ENCODE measurements at places on chromosomes 16 and 17.

DNA sequence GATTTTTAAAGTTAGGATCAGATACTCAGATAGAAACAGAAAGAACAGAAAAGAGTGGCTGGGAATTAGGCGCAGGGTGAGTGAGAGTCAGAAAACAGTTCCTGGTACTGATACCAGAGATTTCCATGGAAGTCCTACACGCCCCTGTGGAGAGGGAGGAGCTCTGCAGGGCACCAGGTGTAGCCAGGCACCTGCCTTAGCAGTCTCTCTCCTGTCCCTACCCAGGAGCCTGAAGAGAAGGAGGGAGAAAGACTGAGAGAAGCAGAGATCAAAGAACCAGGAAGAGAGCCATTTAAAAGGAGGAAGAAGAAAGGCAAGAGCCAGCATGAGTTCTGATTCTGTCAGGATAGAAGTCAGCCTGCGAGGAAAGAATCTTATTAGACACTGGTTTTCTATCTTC lies 65.0 kb downstream of the CBLN1 start:
- DNase-seq: no peak

DNA sequence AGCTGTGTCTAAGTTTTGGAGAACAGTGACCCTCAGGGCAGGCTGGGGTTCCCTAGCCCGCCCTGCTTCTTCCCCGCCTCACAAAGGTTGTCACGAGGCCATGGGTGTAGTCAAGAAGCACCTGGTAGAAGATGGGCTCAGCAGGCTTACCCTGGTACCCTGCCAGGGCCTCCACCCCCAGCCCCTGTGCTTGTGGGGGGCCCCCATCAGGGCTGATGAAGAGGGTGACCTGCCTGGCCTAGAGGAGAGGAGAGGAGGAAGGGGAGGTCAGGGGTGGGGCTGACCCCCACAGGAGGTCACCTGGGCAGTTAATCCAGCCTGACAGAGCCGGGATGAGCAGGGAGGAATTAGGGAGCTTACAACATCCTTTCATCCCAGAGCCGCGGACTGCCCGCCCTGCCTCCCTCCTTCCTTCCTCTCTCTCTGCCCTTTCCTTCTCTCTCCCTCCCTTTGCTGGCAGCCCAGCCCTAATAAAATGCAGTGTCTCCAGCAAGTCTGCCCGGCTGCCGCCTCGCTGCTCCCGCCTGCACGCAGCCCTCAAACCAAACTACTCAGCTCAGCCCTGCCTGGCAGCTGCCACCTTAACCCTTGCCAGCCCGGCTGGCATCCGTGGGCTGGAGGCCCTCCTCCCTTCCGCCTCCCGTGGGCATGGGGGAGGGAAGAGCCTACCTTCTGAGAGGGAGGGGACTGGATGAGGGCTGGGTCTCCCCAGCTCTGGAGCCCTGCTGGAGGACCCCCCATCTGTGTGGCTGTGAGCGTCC lies 7.2 kb downstream of the DLX3 start:
- no peak for DNase-seq

DNA sequence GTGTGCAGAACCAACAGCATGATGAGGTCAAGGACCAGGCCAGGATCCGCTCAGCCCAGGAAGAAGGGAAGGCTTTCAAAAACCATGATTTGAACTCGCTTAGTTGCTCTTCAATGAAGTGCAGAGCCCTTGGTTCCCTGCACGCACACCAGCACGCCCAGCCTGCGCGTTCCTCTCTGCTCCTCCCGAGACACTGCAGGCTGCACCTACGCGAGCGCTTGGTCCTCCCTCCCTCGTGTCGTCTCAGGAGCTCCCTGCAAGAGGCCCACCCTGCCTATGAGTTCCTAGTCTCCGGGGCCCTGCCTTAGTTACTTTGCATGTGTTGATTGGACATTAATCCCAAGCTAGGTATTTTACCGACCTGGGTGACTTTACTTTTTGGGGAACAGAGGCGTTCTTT lies 132.9 kb upstream of the TNRC6C start:
- no peak for DNase-seq

- no peak for DNase-seq
These were observed 12.3 kb downstream of the ALOXE3 start for GRCh38 chr17:8105957-8106398.

DNA sequence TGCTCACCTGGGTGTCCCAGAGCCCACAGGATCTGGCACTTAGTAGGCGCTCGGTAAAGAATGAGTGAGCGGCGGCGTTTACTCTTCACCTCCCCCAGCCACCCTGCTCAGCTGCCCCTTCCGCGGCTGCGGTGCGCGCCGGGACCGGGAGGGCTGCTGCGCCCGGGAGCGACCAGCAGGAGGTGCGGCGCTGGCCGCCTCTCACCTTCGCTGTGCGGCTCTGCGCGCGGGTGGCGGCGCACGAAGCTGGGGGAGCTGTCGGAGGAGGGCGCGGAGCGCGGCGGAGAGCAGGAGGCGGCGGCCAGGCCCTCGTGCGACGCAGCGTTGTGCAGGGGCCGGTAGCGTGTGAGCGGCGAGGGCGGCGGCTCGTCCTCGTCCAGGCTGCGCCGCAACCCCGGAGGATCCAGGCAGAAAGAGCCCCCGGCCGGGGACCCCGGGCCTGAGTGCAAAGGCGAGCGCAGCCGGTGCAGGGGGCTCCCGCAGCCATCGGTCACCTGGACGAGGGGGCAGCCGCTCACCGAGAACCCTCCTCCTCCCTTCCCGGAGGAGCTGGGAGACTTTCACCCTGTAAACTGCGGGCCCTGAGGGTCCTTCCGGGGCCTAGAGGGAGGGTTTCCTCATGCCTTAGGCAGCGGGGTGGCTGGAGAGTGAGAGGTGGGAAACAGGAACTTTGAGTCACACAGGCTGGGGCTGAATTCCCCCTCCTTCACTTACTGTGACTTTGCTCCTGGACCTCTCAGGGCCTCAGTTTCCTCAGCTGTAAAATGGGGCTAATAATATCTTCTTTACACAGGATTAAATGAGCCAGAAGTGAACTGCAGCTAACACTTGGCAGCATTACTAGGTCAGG lies 12.5 kb downstream of the SAMD14 start:
- peak; percentile 73 for DNase-seq

- no peak for DNase-seq
These were observed 77.3 kb downstream of the WNT3 start for GRCh38 chr17:46741122-46741730.

- no peak for DNase-seq
These were observed 4.3 kb downstream of the PER1 start for GRCh38 chr17:8147805-8148404.

- no peak for DNase-seq
These were observed 23.6 kb downstream of the ZNF469 start for GRCh38 chr16:88406096-88407041.

DNA sequence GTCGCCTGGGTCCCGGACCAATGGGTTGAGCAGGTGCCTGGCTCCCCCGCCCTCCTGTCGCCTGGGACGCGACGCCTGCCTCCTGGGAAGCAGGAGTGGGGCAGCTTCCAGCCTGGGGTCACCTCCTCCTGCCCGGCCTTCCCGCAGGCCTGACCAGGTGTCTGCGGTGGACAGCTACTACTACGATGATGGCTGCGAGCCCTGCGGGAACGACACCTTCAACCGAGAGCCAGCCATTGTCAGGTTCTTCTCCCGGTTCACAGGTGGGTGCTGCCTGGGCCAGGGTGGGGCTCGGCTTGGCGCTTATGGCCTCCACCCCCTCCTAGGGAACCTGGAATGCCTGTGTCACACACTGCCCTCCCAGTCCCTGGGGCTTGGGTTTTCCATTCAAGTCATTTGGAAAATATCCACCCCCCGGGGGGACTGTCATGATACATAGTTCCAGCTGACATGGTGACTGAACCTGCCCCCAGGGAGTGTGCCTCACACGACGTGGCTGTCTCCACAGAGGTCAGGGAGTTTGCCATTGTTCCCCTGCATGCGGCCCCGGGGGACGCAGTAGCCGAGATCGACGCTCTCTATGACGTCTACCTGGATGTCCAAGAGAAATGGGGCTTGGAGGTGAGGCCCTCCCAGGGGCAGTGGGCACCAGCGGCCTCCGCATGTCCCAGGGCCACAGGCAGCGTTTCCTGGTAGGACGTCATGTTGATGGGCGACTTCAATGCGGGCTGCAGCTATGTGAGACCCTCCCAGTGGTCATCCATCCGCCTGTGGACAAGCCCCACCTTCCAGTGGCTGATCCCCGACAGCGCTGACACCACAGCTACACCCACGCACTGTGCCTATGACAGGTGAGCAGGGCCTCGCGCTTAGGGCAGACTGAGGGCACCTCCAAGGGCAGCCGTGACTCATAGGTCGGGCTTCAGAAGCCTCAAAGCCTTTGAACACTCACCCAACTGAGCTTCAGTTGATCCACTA lies 2.3 kb downstream of the DNASE1 start:
- no peak for DNase-seq

DNA sequence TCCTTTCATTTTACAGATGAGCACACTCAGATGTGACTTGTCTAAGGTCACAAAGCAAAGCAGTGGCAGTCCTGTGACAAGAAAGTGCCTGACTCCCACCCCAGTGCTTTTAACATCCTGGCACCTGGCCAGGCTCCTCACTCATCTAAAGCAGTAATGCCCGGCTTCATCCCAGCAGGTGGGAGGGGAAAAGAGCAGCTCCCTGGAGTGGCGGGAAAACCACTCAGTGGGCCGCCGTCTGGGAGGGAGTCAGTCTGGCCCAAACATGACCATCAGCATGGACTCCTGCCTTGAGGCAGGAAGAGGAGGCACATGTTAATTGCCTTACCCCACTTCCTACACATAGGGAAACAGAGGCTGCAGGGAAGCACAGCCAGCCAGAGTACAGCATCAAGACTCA lies 2.6 kb downstream of the PCGF2 start:
- DNase-seq: no peak

DNA sequence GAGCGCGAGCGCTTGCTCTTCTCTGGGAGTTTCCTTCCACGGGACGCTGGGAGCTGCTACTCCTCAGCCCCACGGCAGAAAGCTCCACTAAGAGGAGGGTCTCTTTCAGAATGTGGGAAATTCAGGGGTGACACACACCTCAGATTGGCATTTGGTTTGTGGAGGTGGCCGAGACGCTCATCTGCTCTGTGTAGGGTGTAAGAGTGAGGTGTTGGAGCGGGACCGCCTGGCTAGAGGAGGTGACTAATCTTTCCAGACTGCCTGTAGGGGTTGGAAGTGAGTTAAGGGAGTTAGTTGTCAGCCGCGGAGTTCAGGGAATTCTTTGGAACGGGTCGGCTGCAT lies 735 bp downstream of the PSMD11 start:
- peak; percentile 36 for DNase-seq

DNA sequence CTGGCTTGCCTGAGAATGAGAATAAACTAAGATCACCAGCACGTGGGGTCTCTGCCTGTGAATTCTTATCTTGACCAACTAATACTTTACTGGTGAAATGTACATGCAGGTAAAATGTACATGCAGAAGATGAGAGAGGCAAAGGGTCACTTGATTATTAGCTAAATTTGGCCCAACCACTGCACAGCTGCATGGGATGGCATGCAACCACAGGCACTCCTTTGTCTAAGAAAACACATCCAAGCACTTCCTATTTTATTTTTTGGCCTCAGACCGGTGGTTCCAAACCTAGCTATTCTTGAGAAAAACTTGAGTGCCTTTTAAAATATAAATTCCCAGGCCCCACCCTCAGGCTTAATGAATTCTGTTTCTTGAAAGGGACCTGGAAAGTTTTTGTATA lies 77.9 kb downstream of the SYCE1L start:
- DNase-seq: no peak

DNA sequence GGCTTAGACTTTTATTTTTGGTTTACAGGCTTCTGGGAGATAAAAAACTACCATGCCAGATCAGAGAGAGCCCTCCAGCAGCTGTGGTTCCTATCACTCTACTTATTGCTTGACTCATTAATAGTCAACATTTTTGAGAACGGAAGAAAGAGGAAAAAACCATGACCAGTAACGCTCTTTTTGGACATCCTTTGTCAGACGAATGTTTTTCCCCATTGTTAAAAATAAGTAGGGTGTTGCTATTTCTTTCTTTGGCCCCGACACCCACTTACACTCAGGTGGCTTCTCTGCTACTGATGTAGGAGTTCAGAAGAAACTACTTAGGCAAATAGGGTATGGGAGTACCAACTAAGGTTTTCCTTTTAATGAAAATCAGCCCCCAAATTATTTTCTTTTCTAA lies 27.5 kb downstream of the TVP23A start:
- DNase-seq: no peak

GRCh38 chr17:44941712-44942331 lies 5.8 kb downstream of the KIF18B start:
- DNase-seq: no peak

DNA sequence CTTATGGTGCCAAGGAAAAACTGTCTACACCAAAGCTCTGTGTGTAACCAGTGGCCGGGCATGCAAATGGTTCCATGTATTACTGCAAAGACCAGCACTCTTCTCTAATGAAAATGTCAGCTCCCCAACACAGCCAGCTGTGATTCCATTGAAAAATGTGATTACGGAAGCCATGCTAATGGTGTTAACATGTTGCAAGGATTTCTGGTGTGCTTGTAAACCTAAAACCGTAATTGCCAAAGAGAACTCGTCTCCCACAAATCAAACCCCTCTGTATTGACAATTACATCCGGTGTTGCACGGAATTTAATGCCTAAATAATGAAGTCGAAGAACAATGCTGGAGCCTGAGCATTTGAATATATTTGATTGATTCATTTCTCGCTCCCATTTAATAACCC lies 351.7 kb downstream of the NPIPA8 start:
- no peak for DNase-seq

DNA sequence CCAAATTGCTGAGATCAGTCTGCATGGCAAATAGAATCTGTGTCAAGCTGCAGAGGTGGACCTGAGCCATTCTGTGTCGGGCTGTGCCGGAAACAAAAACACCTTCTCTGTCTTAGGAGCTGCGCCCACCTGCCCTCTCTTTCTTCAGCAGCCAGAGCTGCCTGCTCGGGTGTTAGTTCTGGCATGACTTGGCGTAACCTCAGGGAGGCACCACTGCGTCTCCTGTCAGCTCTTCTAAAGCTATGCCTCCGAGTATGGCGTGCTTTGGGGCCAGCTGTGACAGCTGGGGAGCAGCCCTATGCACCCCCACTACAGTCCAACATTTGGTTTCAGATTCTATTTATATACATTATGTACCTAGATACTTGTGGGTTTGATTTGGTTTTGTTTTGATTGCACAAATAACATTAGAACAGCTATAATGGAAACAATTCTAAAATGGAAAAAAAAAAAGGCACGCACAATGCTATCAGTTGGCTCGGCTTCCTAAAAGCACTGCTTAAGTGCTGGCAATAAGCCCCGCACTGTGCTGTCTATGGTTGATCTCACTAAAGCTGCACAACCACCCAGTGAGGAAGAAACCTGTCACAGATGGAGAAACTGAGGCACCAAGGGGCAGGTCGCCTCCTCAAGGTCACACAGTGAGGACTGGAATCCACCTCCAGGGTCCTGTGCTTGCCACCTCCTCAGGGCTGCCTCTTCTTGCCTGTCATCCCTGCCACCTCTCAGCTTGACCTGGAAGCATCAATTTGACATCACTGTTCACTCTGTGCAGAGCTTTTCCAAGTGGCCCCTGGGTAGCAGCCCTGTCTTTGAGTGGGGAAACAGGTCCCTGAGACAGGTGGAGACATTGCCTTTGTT lies 18.7 kb upstream of the ADGRG1 start:
- DNase-seq: peak; percentile 85

DNA sequence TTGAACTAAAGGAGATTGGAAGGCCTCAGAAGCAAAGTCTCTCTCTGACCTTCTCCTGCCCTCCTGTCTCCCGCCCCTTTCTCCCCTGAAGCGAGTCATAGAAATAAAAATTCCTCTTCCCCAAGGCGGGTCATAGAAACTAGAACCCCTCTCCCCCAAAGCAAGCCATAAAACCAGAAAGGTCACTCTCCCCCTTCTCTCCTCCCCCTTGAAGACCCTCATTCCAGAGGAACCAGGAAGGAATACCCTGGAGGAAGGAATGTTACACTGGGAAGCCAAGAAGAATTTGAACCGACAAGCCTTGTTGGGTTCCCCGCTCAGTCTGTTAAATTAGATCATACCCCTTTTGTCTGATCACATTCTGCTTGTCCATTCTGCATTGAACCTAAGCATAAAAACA lies 2.7 kb upstream of the GJC1 start:
- no peak for DNase-seq

Data from stimulated activated naive CD8-positive, alpha-beta T cell treated with anti-CD3 and anti-CD28 coated beads, Interleukin-15, amount 100 ng/mL, for 72 hours (primary cell).